CD4-positive, alpha-beta T cell (primary cell): ENCODE measurements at places on chromosomes 11 and 22.

GRCh38 chr11:27075655-27076054, 35.0 kb downstream of the BBOX1 start:
- no peak for DNase-seq

DNA sequence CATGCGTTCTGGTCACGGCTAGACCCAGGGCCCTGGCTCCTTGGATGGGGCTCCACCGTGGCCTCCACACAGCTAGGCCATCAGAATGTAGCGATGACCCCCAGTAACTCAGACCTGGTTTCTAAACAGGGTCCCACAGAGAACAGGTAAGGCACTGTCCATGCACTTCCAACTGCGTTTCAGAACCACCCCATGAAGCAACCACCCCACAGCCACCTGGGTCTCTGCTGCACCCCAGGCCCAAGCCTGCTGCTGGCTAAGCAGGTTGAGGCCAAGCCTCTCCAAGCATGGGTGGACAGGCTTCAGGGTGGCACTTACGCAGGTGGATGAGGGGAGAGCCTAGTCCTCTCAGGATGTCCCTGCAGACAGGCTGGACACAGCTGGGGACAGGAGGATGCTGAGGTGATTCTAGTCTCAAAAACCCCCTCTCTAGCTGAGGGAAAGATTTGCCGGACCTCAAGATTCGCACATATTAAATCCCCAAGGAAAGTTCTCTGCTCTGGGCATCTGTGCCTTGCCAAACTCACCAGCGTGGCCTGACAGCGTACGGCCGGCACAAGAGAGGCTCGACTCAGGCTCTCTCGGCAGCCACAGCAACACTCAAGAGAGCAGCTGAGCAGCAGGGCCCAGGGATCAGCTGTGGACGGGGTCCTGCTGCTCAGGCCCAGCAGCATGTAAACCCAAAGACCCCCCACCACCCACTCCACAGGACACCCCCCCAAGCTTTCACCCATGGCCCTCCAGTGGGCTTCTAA, 141.6 kb downstream of the CRYBB2 start:
- DNase-seq: no peak

DNA sequence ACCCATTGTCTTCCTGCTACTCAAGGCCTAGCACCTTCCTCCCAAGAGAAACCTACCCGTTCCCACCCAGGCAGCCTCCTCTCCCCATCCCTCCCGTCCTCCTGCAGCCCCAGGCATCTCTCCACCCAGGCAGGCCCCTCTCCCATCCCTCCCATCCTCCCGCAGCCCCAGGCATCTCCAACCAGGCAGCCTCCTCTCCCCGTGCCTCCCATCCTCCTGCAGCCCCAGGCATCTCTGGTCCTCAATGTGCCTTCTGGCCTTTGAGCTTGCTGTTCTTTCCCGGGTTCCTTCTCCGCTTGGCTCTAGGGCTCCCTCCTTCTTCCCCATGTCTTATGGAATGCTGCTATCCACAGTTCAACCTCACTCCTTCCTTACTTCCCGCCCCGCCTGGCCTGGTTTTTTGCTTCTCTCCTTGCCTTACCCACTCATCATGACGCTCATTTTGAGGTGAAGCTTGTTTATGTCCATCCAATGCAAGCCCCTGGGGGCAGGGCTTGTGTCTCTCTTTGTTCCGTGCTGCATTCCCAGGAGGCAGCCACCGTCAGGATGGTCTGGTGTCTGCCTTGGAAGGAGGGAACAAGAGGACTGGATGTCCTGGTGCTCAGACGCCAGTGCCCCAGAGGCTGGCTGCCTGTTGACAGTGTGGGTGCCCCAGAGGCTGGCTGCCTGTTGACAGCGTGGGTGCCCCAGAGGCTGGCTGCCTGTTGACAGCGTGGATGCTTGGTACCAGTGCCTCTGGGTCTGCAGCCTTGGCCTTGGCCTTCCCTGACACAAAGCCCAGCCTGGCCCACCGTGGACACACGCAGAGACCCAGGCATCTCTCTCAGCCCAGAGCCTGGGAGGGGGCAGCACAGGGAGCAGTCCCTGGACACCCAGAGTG, 815.7 kb downstream of the BRD1 start:
- DNase-seq: no peak

DNA sequence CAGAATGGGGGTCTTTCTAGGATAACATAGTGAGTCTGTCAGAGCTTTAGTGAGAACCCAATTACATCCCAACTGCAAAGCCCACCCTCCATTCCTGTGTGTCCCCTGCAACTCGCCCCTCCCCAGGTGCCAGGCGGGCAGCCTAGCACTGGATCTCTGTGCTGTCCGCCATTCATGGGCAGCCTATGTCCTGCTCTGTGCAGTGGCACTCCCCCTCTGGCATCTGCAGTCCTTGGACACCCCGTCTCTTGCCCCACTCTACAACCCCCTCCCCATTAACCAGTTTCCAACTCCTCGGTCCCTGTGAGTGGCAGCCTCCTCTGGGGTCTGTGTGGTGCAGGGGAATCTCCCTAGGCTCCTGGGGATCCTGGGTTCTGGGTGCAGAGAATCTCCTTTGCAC, 37.0 kb downstream of the MYO7A start:
- no peak for DNase-seq

- no peak for DNase-seq
Observed at GRCh38 chr22:30175690-30176288, 70.8 kb downstream of the LIF start.

DNA sequence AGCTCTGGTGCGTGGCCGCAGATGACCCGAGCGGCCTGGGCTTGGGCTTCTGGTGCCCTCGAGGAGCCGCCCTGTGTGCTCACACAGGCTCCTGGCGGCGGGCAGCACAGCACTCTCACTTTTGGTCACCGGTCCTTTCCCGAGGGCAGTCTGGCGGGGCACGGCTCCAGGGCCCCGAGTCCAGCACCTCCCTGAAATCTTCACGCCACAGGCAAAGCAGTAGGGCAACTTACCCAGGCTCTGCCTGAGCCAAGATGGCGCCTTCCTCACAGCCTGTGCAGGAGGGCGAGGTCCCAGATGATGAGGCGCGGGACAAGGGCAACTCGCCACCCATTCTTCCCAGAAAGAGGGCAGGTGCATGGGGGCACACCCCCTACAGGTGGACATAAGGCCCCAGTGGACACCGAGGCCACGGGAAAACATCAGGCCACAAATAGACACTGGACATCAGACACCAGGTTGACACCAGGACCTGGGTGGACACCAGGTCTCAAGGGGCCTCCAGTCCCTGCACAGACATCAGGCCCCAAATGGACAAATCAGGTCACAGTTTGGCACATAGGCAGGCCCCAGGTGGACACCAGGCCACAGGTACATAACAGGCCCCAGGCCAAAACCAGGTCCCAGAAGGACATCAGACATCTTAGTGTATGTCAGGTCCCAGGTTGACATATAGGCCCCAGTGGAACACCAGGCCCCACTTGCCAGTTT, 57.6 kb upstream of the SEPTIN5 start:
- no peak for DNase-seq

DNA sequence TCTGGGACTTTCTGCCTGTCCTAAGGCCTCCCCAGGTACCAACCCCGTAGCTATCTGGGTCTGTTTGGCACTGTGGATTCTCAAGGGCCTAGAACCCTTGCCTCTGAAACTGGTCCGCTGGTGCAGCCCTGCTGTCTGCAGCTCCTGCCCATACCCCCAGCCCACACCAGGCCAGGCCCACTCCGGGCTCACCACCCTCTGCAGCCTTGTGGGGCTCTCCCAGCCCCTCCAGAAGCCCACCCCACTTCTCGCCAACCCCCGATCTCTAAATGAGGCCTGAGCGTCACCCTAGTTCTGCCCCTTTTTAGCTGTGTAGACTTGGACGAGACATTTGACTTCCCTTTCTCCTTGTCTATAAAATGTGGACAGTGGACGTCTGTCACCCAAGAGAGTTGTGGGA, 4.7 kb downstream of the KLHDC7B start:
- no peak for DNase-seq

- DNase-seq: no peak
Observed at GRCh38 chr22:45341498-45341897, 31.8 kb downstream of the FAM118A start.

DNA sequence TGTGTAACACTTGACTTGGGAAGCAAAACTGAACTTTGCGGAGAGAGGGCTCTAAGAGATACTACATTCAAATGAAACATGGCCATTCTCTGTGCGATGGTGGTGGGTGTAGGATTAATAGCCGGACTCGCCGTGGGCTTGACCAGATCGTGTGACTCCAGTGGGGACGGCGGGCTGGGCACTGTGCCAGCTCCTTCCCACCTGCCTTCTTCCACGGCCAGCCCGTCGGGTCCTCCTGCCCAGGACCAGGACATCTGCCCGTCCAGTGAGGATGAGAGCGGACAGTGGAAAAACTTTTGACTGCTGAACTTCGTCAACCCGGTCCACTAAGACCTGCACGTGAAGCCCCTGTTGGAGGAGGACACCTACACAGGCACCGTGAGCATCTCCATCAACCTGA, 137.4 kb downstream of the OR4C45 start:
- DNase-seq: no peak

GRCh38 chr22:27641049-27641795, 160.3 kb downstream of the MN1 start:
- DNase-seq: no peak

DNA sequence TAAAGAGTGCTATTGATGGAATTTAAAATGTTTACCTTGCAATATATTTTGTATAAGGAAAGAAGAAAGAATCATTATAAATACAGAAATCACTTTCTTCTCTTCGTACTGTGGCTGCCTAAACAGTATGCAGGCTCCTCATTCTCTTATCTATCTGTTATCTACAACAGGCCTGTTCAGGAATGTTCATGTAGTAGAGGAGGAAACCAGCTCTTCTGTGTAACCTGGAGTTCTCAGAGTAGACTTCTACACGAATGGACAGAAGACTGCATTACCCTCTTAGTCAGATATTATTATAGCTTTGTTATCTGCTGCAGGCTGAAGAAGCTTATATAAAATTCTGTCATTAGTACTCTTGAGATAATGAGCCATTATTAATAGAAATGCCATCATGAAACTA, 1225.9 kb upstream of the CNTN5 start:
- DNase-seq: no peak

DNA sequence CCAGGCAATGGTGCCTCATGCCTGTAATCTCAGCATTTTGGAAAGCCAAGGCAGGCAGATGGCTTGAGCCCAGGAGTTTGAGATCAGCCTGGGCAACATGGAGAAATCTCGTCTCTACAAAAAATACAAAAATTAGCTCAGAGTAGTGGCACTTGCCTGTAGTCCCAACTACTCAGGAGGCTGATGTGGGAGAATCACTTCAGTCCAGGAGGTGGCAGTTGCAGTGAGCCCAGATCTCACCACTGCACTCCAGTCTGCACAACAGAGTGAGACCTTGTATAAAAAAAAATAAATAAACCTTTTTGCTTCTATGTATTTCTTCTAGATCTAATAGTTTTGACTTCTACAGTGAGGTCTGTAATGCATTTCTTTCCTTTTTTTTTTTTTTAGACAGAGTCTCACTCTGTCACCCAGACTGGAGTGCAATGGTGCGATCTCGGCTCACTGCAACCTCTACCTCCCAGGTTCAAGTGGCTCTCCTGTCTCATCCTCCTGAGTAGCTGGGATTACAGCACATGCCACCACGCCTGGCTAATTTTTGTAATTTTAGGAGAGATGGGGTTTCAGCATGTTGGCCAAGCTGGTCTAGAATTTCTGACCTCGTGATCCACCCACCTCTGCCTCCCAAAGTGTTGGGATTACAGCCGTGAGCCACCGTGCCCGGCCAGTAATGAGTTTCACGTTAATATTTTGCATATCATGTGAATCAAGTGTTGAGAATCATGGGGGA, 18.1 kb upstream of the RDX start:
- no peak for DNase-seq

GRCh38 chr22:17897426-17897825, 123.2 kb upstream of the BID start:
- no peak for DNase-seq

GRCh38 chr22:39593066-39593930, 22.7 kb downstream of the CACNA1I start:
- DNase-seq: no peak

DNA sequence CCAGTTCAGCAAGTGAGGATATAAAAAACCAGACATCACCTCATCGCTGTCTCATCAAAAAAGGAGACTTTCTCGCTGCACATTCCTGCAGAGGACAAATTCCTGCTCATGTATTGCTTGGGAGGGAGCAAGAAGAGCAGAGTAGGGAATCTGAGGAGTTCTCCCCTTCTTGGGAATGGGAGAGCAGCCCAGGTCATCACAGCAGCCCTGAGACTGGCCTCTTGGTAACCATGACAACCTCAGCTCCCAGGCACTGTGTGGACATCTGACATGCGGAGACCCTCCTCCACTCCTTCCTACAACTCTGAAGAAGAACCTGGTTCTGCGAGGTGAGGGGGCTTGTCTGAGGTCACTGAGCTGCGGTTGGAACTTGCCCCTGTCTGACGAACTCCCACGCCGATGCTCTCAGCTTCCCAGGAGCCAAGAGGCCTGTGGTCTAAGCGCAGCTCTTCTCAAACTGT, 17.9 kb downstream of the RFPL1 start:
- no peak for DNase-seq
